GF-D8 (cell line): ENCODE measurements at places on chromosomes 7 and 10.

DNA sequence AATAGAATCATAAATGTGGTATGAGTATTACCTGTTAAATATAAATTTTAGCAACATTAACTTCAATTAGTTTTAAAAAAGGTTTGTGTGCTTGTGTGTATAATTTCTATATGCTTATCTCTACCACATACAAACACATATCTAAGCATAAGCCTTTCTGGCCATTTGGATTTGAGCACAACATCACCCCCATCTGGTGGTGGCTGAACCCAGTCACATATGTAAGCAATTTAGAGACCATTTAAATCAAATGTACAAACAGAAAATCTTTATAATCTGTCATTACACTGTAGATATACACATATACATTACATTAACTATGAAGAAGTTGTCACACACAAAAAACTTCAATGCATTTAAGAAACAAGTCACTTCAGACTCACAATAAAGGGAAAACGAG is 31.7 kb downstream of the GPR22 start:
- no peak for DNase-seq

DNA sequence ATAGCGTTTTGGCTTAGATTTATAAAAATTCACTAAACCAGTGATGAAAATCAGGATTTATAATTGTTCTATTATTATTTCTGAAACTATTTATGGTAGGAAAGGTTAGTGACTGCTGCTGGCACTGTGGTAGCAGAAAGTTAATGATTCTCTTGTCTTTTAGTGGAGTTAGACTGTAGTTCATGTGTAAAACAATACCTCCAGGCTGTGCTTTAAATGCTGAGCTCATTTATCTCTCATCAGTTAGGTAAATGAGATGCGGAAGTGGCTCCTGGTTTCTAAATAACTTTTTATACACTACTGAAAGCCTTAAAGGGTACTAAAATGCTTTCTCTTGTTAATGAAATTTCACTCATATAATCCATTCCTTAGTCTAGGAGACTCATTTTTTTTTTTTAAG is 326.8 kb upstream of the POT1 start:
- DNase-seq = no peak

DNA sequence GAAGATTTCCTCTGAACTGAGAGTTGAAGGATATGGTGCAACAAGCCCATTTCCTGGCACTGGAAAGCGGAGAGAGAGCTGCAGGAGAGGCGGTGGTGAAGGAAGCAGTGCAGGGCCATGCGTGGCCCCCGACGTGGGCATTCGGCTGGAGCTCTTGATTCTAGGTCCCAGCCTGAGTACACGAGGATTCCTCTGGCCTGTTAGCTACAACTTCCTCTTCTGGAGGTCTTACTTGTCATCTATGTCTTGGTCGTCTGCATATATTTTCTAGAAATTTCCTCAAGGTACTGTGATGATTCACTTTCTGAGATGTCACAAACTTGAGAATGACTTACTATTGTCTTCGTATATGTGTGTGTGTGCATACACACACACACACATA is 59.2 kb upstream of the JAZF1 start:
- peak; percentile 100 for DNase-seq

DNA sequence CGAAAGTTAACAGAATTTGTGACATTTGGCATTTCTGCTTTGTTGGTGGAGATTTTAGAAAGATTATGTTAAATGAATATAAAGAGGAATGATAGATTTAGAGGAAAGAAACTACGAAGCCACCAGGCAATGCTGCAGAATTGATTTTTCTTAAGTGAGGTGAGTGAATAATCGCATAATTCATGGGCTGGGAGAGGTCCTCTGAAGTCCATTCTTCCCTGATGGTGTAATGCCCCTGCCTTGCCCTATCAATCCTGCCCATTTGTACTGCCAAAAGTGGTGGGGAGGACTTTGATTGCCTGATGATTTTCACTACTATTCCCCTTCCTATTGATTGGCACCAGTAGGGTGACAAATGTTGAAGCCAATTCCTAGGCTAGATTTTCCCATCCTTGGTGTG is 125.9 kb downstream of the C10orf90 start:
- DNase-seq = no peak

DNA sequence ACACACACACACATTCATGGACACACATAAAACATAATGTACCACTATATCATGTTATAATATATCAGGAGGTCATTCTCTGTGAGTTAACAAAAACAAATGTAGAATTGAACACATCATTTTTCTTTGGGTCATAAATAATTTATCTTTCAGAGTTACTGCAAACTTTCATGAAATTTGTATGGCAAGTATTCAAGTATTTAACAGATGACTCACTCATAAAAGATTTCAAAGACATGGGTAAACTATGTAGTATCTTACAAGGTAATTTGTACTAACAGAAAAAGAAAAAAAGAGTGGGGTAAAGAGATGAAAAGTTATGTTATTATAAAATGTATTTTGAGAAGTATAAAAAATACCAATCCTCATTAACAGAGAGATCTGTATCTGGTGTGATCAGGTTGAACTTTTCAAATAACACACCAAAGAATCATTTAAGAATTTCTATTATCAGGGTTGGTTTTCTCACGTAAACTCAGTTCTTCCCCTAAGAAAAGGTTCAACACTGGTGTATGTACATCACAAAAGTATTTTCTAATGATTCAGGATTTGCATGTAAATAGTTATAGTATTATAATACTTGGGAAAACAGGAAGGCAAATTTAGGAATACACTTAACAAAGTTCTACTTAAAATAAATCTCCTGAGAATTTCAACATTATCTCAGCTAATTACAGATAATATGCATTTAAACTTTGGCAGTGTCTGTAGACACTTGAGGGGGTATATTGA is 933.1 kb upstream of the LRRN3 start:
- DNase-seq = no peak

DNA sequence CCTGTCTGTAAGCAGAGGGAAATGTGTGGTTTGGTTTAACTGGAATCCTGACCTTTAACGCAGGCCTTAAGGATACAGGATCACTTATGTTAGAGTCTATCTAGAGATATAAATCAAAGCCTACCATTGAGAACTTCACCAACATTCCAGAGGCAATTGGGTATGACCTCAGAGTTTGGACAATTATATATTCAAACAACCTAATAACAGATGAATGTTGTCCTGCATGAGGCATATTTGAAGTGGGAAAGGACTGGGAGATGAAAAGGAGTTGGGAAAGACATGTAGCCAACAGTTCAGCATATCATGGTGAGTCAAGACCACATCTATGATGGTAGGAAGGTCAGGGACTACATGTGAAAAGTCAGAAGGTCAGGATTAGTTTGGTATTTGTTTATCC is 274.2 kb downstream of the DOCK4 start:
- no peak for DNase-seq

DNA sequence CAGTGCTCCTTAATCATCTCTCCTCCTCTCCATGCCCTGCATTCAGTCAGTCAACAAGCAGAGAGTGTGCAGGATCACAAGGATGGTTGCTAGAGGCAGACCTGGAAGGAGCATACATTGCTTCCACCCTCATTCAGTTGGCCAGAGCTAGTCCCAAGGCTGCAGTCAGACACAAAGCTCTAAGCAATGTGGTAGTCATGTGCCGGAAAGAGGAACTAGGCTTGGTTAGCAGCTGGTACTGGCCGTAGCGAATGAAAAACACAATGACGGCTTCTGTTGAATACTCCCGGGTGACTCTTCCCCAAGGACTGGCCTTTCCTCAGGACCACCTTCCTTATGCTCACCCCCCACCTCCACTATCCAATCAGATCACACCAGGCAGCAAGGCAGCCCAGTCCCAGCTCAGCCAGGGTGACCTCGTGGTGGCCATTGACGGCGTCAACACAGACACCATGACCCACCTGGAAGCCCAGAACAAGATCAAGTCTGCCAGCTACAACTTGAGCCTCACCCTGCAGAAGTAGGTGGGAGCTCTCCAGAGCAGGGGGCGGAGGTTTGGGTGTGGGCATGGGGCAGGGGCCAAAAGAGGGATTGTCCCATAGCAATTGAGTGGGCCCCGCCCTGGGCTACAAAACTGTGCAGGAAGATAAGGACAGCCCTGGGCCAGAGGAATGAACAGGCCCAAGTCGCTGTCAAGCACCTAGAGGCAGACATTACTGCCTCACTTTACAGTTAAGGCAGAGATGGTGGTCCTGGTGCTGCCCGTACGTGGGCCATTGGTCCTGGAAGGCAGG is 10.9 kb downstream of the LDB3 start:
- DNase-seq = no peak

GRCh38 chr10:76133597-76134255 is 702.3 kb downstream of the LRMDA start:
- DNase-seq = no peak

GRCh38 chr7:70188901-70189650 is 590.8 kb downstream of the AUTS2 start:
- DNase-seq = no peak

- DNase-seq = no peak
Measured at GRCh38 chr7:7568553-7568952, 1.9 kb downstream of the MIOS start.

DNA sequence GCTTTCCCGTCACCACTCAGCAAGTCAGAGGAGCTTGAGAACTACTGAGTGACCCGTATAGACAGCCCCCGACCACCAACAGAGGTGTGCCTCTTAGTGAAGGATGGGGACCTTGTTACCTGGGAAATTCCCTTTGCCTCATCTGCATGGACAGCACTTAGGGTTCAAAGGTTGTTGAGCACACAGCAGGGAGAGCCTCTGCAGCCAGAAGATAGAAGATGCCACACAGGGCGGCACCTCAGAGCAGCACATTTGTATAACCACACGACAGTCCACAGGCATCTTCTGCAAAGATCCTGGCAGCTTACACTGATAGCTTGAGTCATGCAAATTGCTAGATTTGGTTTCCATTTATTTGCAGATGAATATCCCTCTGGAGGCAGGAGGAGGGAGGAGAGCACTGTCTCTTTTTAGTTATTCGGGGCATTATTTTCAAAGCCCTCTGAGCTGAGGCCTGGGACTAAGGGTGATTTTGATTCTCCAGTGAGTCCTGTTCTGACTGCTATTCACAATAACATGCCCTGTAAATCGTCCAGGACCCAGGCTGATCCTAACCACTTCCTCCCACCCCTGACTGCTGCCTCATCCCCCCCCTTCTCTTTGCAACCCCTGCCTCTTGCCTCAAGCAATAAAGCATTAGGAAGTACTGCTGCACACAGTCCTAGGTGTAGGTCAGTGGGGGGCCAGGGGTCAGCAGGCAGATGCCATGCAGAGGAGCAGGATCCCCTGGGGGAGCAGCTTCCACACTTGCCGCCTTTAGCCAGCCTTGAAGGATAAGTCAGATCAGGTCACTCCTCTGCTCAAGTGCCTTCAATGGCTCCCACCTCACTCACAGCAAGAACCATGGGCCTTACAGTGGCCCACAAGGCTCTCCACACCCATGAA is 24.6 kb upstream of the INMT start:
- no peak for DNase-seq

DNA sequence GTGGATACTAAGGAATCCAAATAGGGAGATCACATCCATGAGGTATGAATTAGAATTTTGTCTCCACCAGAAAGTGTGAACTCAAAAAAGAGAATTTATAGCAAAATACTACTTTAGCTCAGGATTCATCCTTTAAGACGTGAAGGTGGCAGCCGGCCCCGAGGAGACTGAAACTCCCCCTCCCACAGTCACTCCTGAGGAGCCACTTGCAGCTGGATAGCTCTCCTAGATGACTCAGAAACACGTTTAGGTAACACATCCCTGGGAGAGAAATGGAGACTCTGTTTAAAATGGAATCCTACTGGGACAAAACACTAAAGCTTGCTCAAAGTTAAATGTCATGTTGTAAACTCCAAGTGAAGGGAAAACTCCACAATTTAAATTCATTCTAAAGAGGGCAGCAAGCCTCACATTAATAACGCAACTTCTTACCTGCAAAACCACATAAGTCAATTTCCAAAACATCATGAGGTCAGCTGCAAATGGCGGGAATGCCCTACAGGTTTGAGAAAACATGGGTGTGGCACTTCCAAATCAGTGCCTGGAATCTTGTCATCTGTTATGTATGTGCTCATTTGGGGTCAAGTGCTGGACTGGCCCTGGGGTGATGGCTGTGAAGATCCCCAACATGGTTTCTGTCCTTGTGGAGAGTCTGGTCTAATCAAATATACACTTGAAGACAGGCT is 46.2 kb downstream of the ICA1 start:
- DNase-seq = no peak

GRCh38 chr7:27661811-27662489 is 733 bp downstream of the HIBADH start:
- peak; percentile 27 for DNase-seq

- DNase-seq = no peak
Measured at GRCh38 chr7:114832906-114833595, 88.8 kb upstream of the MDFIC start.

GRCh38 chr10:79028056-79028430 is 40.7 kb upstream of the ZMIZ1 start:
- DNase-seq = no peak

GRCh38 chr7:13602036-13602435 is 387.4 kb downstream of the ETV1 start:
- no peak for DNase-seq

- DNase-seq = no peak
Measured at GRCh38 chr7:17802056-17802455, 138.2 kb downstream of the SNX13 start.

- DNase-seq = peak; percentile 12
Measured at GRCh38 chr7:121994625-121995410, 121.9 kb downstream of the PTPRZ1 start.

- no peak for DNase-seq
Measured at GRCh38 chr10:132639470-132639869, 101.9 kb downstream of the INPP5A start.

DNA sequence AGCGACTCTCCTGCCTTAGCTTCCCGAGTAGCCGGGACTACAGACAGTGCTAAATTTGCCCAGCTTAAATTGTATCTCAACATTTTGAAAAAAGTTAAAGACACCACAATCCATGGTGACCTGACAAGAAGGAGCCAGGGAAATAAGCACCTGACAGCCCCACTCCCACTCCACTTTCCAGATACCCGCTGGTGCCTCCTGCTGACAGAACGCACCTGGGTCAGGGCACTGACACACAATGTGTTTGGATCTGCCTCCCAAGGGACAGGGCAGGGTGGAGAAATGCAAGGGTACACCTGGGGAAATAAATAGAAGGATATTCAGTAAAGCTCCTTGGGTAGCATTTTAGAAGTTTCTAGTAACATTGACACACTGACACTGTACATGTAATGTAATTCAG is 58.9 kb upstream of the OPN4 start:
- no peak for DNase-seq
